ENCODE measurements at places on chromosomes 7 and 10.
A peak's percentile ranks its signal among the peaks of the same experiment; 100 is the strongest.

- DNase-seq: no peak
Measured at GRCh38 chr7:111108496-111108895, 17.6 kb downstream of the LRRN3 start.

GRCh38 chr10:71767420-71768035, 5.8 kb downstream of the VSIR start:
- DNase-seq: no peak

GRCh38 chr7:107045980-107046379, 1.5 kb downstream of the PRKAR2B start:
- DNase-seq: no peak

DNA sequence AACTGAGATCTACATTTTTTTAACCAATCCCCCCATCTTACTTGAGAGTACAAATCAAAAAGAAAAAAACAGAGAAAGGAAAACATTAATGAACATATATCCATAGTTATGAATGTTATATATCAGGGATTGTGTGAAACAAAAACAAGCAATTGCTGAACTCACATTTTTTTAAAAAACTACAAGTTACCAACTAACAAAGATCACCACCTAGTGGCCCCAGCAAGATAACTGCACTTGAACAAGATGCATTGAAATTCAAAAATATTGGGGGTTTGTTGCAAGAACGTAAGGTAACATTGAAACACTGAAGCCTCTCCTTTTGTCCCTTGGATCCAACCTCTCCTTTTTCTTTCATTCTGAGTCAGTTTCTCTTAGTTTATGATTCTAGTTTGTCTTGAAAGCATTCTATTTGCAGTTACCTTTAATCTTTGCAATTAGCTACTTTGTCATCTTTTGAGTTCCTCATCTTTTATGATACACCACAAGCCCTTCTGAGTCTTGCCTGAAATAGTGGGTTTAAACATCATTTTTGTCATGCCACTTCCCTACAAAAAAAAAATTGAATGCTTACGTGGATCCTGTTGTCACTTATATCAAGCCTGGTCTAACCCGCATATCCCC, 87.3 kb upstream of the TES start:
- DNase-seq: peak; percentile 23

DNA sequence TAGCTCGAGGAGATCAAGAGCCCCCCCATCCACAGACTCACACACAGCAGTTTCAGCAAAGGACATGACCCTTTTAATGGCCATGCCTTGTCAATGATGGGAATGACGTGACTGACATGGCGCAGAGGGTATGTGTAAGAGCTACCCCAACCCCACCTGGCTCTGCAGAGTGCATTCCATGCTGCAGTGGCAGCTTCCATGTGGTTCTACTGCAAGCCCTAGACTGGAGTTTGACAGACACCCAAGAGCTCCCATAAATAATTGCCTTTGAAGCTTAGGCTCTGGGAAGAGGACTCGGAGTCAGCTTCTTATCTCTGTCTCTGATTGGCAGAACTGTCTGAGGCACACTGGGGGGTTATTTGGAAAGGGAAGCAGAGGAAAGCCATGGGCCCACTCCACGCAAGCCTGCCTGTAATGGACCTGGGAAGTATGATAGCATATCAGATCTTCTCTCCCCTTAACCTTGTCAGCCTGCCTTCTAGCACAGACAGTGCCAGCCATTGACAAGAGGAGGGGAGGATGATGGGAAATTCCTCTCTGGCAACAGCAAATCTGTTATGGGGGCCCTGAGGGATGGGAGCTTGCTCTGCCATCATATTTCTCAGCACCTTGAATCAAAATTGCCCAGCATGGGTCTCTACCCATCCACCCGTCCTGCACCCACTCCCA, 478.5 kb upstream of the PODXL start:
- no peak for DNase-seq

- DNase-seq: no peak
Measured at GRCh38 chr7:114141415-114141814, 222.6 kb upstream of the PPP1R3A start.

GRCh38 chr7:28711114-28711513, 247.0 kb downstream of the TRIL start:
- no peak for DNase-seq

GRCh38 chr10:116708391-116708821, 34.0 kb downstream of the HSPA12A start:
- DNase-seq: no peak

GRCh38 chr10:7520507-7521485, 110.0 kb upstream of the SFMBT2 start:
- no peak for DNase-seq
